Amniotic epithelial cell (primary cell): ENCODE measurements at places on chromosomes 1 and 21.

GRCh38 chr21:31043471-31043870, 5.2 kb upstream of the KRTAP19-8 start:
- DNase-seq, result no peak

DNA sequence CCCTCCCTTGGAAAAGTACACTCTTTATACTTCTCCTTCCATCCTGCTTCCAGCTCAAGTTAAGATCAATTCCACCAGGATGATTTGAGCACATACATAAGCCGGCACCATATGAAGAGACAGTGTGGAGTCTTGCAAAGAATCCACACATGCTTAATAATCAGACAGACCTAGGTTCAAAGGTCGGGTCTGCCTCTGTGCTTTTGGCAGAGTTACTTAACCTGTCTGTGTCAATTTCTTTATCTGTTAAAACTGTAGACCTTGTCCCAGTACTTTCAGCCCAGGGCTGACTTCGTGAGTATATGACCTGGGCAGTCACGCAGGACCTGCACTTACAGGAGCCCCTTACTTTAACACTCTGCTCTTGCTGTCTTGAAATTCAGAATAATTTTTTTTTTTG, 30.2 kb upstream of the BECN2 start:
- DNase-seq, result no peak

GRCh38 chr1:6098303-6099215, 52.9 kb downstream of the KCNAB2 start:
- no peak for DNase-seq

- DNase-seq, result peak; percentile 82
Measured at GRCh38 chr1:206797534-206798383, 25.5 kb upstream of the IL10 start.

- DNase-seq, result no peak
Measured at GRCh38 chr21:37386151-37386550, 19.6 kb downstream of the DYRK1A start.

DNA sequence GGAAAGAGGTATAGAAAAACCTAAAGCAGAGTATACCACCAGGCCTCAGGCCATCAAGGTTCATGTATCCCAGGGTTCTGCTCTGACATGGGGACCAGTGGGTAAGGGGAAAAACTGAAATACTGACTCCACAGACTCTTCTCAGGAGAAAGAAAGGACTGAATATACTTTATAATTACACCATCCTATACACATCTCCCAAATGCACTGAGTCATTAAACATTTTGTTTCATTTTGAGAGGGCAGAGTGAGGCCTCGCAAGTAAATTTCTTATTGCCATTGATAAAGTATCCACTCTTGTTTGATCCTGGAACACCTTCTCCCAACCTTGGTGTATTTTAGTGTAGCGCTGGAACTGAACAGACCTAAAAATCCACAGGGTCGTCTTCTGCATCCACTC, 247.9 kb downstream of the SLC45A1 start:
- no peak for DNase-seq

- DNase-seq, result no peak
Measured at GRCh38 chr1:9079988-9080704, 10.7 kb upstream of the SLC2A5 start.

GRCh38 chr1:107267489-107267888, 126.7 kb downstream of the NTNG1 start:
- DNase-seq, result no peak

GRCh38 chr1:110059133-110059863, 11.2 kb downstream of the ALX3 start:
- DNase-seq, result peak; percentile 93

GRCh38 chr1:167909691-167910180, 4.2 kb downstream of the ADCY10 start:
- DNase-seq, result no peak

DNA sequence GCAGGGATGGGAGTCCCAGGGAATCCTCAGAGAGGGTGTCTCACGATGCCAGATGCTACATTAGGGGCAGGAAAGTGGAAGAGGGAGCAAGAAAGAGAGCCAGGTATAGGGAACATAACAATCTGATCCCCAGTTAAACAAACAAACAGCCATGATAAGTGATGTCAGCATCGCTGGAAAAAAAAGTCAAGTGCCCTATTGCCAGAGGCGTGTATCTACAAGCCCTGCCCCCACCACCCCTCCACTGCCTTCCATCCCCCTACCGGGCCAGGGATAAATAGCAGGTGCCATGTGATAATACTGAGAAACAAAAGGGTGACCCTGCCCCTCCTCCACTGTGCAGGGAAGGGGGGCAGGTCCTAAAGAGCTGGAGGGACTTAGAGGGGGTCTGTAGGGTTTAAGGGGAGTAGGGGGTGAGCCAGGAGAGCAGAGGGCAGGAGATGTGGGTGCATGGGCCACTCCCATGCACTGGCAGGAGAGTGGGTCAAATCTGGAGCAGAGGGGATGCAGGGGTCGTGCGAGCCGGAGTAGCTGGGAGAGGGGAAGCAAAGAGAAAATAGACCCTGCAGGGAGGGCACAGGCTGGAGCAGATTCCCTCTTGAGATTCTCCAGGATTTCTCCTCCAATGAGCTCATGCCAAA, 3.4 kb downstream of the SLC26A9 start:
- DNase-seq, result peak; percentile 15

DNA sequence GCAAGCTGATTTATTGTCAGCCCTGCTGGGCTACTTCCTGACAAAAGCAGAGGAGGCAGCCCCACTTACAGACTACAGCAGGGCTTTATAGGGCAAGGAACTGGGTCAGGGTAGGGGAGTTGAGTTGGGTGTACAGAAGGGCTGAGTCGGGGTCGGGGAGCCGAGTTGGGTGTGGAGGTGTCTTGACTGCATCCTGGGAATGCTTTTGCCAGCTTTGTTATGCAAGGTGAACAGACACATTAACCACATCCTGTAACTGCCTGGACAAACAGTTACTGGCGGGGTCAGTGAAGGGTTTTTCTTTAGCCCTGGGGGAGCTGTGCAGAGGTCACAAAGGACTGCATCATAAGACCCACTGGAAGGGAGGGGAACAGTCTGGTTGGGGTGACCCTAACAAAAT, 39.1 kb upstream of the GBP5 start:
- peak; percentile 4 for DNase-seq

GRCh38 chr1:51284487-51284954, 45.8 kb downstream of the TTC39A start:
- DNase-seq, result peak; percentile 68

DNA sequence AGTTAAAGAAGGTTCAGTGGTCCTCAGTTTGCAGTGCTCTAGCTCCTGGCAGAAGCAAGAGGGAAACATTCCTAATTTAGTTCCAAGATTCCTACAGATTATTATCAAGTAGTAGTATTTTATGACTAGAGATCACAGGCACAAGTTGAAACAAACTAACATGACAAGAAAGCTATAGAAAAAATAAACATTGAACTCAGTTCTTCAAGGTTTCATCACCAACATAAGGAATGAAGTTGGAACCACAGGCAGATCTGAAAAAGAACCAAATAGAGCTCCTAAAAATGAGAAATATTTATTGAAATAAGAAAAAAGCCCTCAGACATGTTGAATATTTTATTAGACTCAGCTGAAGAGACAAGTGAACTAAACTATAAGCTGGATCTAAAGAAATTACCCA, 40.6 kb downstream of the PDC start:
- DNase-seq, result no peak

- peak; percentile 27 for DNase-seq
Measured at GRCh38 chr1:72186733-72187307, 95.5 kb downstream of the NEGR1 start.

DNA sequence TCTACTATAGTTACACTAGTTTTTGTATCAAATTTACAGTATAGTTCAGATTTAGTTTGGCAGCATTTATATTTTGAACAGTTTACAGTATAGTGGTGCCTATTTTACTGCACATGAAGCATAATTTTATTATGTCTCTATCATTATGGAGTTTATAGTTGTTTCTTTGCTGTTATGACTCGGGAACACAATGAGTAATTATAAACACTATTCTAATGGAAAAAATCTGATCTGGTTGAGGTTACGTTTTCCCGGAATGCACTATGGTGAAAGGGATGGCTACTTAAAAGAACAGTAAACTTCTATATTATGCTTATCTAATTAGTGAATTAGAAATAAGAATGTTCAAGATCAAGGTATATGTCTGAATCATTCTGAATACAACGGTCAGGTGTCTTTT, 10.6 kb downstream of the LCA5L start:
- peak; percentile 52 for DNase-seq

GRCh38 chr1:92923664-92924063, 37.6 kb downstream of the DIPK1A start:
- DNase-seq, result peak; percentile 42

DNA sequence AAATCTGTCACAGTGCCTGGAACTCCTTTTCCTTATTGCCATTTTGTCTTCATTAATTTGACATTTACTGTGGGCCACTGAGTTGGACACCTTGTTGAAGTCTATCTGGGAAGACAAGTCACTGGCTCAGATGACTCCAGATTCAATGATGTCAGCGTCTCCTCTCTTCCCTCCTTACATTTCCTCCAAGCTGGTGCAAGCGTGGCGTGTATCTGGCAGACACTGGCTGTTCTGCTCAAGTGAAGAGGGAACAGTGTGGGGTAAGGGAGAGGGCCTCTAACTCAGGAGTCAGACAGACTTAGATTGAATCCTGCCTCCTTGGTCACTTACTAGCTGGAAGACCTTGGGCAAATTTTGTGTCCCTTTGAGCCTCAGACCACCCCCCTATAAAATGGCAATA, 8.7 kb upstream of the ZNF691 start:
- no peak for DNase-seq

DNA sequence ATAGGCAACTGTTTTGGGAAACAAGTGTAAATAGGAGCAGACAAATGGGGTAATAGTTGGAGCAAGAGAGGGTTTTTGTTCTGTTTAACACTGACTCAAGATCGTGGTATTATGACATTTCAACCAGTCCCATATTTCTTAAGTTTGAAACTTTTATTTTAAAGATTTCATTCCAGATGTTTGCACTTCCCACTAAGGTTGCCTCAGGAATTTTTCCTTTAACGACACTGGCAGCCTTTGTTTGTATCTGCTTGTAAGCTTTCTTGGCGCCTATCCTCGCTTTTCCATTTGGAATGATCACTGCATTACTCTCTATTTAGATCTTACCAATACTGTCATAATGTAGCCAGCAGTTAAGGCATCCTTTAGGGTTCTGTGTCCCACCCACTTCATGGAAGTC, 67.7 kb downstream of the ALG6 start:
- no peak for DNase-seq

DNA sequence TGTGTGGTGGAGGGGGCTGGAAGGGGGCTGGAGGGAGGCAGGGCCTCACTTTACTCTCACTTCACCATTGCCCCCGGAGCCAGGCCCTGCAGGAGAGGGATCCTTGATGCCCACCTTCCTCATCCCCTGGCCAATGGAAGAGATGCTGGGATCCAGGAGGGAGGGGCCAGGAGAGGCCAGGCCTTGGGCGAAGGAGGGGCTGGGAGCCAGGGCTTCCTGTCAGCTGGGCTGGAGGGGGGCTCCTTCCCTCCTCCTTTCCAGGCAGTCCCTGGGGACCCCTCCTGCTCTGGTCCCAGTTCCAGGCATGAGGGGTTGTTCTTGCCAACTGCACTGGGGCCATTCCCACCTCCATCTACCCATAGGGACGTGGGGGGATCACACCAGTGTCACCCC, 5.7 kb downstream of the AHDC1 start:
- DNase-seq, result no peak

DNA sequence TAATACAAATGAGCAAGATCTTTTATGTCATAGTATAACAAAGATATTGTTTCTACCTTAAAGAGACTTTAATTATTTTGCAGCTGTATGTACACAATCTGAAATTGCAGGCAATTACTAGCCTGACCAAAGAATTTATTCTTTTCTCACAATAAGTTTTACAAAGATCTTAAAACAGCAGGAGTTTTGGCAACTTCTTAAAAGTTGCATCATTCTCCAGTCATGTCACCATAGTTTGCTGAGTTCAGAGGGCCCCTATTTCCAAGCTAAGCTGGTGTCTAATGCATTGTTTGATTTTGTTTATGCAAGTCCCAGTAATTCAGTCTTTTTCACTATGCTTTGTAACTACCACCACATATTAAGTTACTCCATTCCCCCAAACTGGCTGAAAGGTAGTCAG, 114.8 kb downstream of the DNAH14 start:
- DNase-seq, result peak; percentile 1

DNA sequence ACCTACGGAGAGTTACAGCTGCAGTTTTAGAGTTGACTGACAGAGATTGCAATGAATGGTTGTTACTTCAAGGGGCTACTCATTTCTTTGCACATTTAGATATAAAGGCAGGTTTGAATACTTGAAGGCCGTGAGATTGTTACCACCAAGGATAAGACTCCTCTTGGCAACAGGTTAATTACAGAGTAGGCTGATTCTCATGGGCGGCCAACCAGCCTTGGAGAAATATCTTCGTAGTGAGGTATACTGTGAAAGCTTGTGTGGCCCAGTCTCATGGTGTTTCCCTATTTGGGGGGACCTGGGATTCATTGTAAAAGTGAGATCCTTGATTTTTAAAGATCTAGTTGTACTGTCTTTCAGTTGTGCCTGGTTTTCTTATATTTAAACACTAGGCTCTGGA, 103.2 kb upstream of the OLFM3 start:
- no peak for DNase-seq

DNA sequence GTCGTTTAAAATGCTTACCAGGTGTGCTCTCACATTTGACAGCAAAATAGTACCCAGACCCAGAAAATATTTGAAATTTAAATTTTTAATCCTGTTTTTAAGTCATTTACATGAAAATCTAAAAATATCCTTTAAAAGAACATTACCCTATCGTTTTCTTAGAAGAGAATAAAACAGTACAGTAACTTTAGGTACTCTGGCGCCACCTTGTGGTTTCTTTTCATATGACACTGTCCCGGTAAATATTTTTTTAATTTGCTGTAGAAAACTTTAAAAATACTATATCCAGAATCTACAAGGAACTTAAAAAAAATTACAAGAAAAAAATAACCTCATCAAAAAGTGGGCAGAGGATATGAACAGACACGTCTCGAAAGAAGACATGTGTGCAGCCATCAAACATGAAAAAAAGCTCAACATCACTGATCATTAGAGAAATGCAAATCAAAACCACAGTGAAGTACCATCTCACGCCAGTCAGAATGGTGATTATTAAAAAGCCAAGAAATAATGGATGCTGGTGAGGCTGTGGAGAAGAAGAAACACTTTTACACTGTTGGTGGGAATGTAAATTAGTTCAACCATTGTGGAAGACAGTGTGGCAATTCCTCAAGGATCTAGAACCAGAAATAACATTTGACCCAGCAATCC, 129.2 kb downstream of the RGS21 start:
- DNase-seq, result peak; percentile 43

GRCh38 chr21:36861595-36862323, 104.7 kb downstream of the HLCS start:
- peak; percentile 44 for DNase-seq

GRCh38 chr1:205465392-205465791, 9.5 kb upstream of the BLACAT1 start:
- DNase-seq, result no peak
